Endothelial cell (in vitro differentiated cells): ENCODE measurements at places on chromosomes 7 and 10.
A peak's percentile ranks its signal among the peaks of the same experiment; 100 is the strongest.

GRCh38 chr7:831596-832166, 595 bp upstream of the SUN1 start:
- no peak for DNase-seq

GRCh38 chr7:110417611-110418010, 673.3 kb upstream of the LRRN3 start:
- DNase-seq: no peak

GRCh38 chr7:27082171-27082570, 13.6 kb downstream of the HOXA1 start:
- no peak for DNase-seq

DNA sequence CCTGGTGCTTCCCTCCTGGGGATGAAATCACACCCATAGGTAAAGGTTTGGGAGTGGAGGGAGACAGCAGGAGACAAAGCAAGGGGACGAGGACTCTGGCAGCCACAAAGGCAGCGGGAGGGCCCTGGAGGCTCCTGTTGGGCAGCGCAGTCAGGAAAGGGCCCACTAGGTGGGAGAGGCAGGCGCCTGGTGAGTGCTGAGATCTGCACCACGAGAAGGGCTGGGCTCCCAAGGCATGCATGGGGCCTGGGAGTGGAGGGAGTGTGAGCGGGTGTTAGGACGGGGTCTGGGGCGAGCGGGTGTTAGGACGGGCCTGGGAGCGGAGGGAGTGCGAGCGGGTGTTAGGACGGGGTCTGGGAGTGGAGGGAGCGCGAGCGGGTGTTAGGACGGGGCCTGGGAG, 13.0 kb downstream of the GET4 start:
- no peak for DNase-seq

GRCh38 chr7:71220210-71220695, 88.3 kb downstream of the GALNT17 start:
- no peak for DNase-seq

DNA sequence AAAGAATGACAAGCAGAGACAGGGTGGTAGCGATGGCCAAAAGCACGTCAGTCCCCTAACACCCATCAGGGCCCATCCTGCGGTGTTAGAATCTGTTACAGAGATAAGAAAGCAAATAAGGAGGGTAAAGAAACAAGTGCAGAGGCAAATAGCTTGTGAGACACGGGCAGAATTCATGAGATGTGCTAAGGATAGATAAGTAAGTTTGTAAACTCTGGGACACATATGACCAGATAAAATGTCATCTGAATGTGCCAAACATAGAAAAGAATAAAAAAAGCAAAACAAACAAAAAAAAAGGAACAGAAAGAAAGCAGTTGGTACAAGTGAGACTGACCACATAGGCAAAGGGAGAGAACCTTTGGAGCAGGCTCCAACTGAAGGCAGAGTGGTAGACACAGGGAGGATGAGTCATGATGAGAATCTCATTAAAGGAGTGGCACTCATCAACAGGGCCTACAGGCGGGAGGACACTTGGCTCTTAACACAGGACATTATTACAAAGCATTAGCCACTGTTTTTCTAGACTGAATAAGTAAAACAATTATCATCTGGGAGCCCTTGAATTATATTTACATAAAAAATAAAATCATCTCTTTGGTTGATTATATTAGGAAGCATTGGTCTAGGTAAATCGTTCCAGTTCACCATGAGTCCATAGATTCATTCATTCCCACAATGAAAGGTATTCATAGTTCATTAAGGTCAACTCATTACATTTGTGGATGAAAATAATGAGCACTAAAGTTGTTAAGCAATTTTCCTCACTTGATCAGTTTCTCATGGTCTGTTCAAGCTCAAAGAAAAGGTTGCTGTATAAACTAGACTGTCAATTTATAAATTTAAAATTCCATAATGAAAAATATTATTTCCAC, 21.5 kb upstream of the EPHB6 start:
- DNase-seq: no peak

- peak; percentile 60 for DNase-seq
Measured at GRCh38 chr10:35635576-35635975, 6.5 kb downstream of the FZD8 start.

DNA sequence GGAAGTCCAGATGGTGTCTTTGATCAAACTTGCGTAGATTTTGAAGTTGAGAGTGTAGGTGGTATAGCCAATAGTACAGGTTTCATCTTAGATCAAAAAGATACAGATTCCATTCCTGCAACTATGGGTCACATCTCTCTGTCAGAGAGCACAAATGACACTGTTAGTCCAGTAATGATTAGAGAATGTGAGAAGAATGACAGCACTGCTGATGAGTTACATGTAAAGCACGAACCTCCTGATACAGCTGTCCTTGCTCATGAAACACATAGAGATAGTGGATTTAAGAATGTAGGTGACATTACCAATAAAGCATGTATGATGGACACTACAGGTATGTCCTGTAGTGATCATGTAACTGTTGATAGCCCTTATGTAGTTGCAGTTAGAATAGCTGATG, 59.1 kb downstream of the LOXL4 start:
- DNase-seq: no peak

GRCh38 chr7:142752376-142753225, 3.3 kb downstream of the PRSS1 start:
- no peak for DNase-seq

DNA sequence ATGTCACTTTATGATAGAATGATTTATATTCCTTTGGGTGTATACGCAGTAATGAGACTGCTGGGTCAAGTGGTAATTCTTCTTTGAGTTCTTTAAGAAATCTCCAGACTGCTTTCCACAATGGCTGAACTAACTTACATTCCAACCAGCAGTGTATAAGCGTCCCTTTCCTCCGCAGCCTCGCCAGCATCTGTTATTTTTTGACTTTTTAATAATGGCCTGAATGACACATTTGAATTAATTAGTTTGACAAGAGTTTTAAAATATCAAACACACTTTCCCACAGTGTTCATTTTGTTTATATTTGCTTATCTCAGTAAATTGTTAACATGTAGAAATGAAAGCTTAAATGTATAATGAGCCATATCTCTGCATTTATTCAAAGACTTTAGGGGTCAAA, 116.8 kb downstream of the TES start:
- DNase-seq: no peak

- no peak for DNase-seq
Measured at GRCh38 chr10:9390516-9390915, 1336.0 kb downstream of the GATA3 start.

GRCh38 chr10:97916586-97916985, 66.9 kb downstream of the GOLGA7B start:
- no peak for DNase-seq

GRCh38 chr7:49773218-49773935, at the start of gene VWC2:
TSS of gene VWC2 (plus strand) at chr7:49773638. CDS start at chr7:49775436, 1,798 bp downstream.
- DNase-seq: peak; percentile 33

GRCh38 chr10:103745341-103746247, 109.8 kb downstream of the SH3PXD2A start:
- no peak for DNase-seq

DNA sequence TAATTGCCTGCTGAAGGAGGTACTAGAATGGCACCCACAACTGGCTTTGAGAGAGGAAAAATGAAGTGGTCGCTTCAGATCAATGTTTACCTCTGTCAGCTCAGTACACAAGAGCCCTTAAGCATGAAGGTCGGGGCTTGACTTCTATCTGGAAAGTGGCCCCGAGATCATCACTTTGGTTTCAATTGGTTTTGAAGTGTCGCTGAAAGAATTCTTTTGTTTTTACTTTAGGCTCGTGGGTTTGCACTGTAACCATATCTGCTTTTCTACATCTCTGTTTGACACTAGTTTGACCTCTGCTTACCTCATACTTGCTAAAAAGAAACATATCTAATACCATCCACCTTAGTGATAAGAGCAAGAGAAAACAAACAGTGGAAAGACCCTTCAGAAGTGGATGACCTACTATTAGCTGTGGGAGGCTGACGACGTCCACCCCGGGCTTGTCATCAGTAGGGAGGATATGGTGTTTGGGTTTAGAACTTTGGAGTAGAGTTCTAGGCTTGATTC, 361.8 kb downstream of the GATA3 start:
- DNase-seq: no peak

DNA sequence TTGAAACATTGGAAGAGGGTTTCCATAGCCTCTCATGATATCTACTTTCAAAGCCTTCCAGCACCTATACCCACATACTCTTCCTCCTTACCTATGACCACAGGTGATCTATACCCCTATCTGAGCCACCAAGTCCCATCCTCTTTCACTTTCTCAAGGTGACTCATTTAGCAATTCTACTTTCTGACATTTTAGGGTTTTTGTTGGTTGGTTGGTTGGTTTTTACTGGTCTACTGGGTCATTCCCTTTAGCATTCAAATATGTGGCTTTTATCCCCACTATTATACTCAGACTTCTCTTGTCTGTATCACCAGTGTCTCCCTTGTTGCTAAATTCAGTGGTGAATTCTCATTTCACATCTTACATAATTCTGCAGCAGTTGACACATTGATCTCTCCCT, 130.4 kb upstream of the STEAP4 start:
- no peak for DNase-seq

- no peak for DNase-seq
Measured at GRCh38 chr10:104580321-104580720, 60.8 kb upstream of the SORCS3 start.

DNA sequence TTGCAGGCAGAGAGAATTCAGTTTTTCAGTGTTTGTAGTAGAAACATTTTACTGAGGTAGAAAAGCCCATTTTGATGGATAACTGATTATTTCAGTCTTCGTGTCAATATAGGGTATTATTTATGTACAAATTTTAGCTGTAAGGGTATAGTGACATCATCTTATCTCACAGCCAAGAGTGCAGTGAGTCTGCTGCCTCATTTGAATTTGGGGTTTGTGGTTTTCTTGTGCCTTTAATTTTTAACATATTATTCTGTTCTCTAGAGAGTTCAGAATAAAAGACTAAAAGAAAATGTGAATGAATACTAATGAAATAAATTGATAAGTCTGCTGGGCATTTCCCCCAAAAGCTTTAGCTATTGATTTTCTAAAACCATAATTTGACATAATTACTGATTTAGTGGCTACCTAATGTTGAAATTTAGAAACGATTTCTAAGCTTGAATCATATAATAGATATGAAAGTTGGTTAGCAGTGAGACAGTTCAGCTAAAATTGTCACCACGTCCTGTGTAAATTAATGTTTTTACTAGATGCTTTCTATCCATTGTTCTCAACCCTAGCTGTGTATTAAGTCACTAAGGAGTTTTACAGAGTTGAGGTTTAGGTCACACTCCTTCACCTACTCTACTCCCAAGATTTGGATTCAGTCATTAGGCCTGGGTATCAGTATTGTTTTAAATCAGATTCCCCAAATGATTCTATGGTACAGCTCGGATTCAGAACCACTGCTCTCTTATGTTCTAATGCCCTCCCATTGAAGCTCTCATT, 37.3 kb downstream of the ACADSB start:
- no peak for DNase-seq

- DNase-seq: no peak
Measured at GRCh38 chr10:61618388-61618961, 44.3 kb upstream of the CABCOCO1 start.

DNA sequence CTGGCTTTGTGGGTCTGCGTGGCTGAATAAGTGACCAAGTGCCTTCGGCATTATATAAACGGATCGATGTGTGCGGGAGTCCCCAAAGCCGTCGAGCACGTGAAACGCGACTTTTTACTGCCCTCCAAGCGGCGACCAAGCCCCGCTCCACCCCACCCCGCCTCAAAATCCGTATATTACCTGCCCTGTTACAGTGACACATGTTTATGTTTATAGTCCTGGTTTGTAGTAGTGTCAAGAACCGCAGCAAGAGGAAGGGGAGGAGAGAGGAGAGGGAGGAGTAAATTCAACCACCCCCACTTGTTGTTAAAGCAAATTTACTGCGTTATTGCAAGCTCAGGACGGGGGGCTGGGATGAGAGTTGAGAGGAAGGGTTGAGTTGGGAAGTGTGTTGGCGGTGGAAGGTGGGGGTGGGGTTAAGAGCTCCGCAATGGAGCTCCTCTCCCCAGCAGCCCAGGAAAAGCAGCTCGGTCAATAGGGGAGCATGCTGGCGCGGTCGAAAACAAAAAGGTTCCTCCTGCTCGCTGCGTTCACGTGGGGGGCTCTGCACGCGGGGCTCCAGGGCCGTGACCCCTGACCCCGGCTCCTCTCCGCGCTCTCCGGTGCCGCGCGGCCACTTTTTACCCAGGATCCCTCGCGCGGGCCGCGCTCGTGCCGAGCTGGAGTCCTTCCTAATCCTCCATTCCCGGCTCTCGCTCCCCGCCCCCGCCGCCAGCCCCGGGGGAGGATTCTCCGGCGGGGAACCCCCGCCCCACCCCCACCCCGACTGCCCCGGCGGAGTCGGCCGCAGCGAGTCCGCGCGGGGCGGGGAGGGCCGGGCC, at the start of gene SKIDA1:
Gene SKIDA1, minus strand, starts transcription at position 316 of the 821 bp plus-strand sequence. CDS start 7,860 bp downstream, outside the sequence.
- peak; percentile 87 for DNase-seq

DNA sequence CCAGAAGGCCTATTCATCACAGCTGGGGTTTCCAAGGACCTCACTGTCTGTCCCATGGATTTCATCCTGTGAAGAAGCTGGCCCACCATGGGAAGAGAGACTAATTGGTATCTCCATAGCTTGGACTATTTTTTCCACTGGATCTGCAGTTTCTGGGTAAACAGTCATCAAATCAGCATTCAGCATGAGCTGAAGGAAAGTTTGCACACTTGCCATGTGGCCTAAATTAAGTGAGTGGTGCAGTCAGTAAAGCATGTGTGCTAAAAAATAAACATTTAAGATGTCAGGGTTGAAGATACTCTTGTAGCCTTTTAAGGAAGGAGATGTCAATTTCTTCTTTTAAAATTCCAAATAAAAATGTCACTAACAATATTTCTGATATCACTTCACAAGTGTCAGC, 381.1 kb upstream of the ZMIZ1 start:
- no peak for DNase-seq

DNA sequence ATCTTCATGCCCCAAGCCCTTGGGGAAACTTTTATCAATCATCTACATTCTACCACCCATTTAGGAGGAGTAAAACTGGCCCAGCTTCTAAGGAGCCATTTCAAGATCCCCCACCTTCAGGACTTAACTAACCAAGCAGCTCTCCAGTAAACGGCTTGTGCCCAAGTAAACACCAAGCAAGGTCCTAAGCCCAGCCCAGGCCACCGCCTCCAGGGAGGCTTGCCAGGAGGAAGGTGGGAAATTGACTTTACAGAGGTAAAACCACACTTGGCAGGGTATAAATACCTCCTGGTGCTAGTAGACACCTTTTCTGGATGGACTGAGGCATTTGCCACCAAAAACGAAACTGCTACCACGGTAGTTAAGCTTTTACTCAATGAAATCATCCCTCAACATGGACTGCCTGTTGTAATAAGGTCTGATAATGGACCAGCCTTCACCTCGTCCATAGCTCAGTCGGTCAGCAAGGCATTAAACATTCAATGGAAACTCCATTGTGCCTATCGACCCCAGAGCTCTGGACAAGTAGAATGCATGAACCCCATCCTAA, 5.6 kb downstream of the AKR1B15 start:
- DNase-seq: no peak

- no peak for DNase-seq
Measured at GRCh38 chr10:75994357-75995040, 563.1 kb downstream of the LRMDA start.

GRCh38 chr10:113565364-113565763, 12.5 kb downstream of the HABP2 start:
- no peak for DNase-seq

- no peak for DNase-seq
Measured at GRCh38 chr10:3935141-3935540, 150.1 kb upstream of the KLF6 start.

GRCh38 chr7:43954524-43955228, 28.4 kb downstream of the UBE2D4 start:
- peak; percentile 20 for DNase-seq
